Left ventricle myocardium superior (tissue), 1 donor: ENCODE measurements at places on chromosomes 11 and 22.
A peak's percentile ranks its signal among the peaks of the same experiment; 100 is the strongest.

- DNase-seq = no peak
These were observed 7.3 kb downstream of the C11orf97 start for GRCh38 chr11:94519478-94520084.

DNA sequence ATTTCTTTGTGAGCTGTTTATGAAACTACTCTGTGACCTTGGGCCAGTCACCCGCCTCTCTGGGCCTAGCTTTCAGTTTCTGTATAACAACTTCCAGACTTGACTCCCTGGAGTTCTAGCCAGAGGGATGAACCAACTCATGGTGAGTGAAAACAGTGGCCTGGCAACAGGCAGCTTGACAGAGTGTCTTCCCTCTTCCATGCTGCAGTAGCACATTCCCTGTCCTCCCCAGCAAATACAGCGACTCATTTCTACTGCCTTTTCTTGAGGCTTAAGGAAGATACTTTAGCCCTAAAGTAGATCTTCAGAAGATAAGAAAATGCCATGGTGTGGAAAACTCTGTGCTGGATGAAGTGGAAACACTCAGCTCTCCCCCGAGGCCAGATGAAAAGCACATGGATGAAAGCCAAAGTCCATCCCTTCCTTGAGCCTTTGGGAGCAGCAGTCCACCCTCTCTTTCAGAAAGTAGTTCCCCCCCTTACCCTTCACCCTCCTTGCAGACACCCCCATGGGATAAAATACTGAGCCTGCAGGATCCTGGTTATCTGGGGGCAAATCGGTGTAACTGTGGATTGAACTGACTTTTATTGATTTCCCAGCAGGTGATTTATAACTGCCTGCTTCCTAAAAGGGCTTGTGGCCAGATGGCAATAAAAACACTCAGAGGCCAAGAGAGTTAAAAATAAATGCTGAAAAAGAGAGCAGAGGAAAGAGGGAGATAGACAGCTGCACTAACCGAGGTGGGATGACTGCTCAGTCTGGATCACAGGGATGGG lies 24.1 kb downstream of the IRAG1 start:
- DNase-seq = no peak

GRCh38 chr11:63901660-63902059 lies 15.3 kb downstream of the RCOR2 start:
- no peak for DNase-seq

DNA sequence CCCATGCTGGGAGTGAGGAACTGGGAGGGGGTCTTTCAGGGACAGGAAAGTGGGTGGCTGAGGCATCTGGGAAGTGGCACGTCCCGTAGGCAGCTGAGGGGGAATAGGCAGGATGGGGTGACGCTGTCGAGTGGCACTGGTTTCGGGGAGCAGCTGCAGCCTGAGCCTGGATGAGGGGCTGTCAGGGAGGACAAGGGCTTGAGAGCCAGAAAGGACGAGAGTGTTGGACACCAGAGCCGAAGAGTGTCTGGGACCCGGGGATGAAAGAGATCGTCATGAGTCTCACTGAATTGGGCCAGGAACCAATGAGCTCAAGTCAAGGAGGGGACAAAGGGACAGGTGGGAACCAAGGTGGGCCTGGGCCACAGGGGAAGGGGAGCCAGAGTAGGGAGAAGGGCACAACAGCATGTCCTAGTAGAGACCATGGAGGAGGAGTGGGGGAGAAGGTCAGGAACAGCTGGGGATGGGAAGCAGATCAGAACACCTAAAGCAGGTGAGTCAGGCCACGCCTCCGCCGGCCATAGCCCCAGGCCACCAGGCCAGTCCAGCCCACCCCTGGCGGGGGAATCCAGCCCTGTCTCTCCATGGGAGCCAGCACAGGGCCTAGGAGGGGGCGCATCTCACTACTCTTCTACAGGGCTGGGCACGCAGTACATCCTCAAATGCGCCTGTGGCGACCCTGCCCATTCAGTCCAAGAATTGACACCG lies 4.2 kb downstream of the RAB3IL1 start:
- DNase-seq = peak; percentile 34

DNA sequence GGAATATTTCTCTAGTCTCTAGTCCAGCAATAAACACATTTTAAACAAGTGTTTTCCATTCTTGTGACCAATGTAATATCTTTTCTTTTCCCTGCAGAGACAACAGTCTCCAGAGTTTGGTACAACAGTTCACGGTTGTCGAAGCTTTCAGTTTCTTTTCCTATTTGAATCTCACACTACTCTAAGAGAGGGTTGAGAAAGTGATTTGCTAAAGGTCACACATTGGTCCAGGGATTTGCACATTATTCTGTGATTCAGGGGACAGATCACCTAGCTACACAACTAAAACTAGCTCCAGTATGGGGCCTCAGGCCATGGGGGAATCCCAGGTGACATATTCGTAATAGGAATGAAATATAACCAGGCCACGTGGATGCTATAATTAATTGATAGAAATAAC lies 132.5 kb downstream of the HIPK3 start:
- no peak for DNase-seq

DNA sequence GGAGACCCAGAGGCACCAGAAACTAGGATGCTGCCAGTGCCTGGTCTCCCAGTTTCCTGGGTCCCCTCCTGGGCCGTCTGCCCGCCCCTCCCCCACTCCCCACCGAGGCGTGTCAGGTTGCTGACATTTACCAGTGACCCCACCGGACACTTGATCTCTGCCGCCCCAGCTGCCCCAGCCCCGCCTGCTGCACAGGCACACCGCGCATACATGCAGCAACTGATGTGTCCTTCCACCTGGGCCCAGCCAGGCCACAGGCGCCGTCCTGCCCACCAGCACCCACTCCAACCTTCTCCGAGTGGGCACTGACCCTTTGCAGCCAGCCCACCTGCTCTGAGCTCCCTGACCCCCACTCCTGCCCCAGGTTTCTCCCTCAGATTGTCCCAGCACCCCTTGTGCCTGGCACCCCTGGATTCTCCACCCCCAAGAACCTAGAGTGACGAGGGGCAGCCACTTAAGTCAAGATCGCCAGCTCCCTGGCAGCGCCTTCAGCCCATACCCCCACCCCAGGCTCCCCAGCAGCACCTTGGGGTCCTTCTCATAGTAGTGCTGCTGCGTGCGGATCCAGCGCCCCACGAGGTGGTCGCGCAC lies 548 bp downstream of the PYGM start:
- peak; percentile 59 for DNase-seq

GRCh38 chr11:61978703-61979661 lies 11.5 kb upstream of the FTH1 start:
- DNase-seq = no peak

DNA sequence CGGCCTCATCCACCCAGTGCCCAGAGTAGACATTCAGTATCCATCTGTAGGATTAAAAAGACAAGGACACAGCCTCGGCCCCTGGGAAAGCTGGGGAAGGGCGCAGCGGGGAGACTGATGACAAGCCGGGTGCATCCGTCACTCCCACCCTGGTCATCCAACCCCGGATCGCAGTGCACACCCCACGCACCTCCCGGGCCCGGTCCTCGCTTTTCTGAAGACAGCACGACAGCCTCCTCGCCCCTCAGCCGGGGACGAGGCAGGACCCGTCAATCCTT lies 1.1 kb downstream of the FCHSD2 start:
- peak; percentile 54 for DNase-seq

- peak; percentile 35 for DNase-seq
These were observed 5.9 kb downstream of the TAB1 start for GRCh38 chr22:39405346-39406085.

DNA sequence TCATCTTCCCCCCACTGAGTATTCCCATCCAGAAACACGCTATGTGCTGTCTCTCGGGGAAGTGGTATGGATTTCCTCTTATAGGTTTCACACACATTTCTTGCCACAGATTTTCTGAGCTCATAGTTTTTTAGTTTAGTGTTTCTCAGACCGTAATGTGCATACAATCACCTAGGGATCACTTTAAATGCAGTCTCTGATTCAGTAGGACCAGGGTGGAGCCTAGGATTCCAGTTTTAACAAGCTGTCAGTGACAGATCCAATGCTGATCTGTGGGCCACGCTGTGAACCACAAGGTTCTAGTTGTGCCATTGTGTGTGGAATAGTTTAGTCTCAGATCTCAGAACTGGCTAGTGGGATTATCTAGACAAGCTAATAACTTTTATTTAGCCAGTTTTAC lies 23.7 kb upstream of the CXCR5 start:
- DNase-seq = no peak

DNA sequence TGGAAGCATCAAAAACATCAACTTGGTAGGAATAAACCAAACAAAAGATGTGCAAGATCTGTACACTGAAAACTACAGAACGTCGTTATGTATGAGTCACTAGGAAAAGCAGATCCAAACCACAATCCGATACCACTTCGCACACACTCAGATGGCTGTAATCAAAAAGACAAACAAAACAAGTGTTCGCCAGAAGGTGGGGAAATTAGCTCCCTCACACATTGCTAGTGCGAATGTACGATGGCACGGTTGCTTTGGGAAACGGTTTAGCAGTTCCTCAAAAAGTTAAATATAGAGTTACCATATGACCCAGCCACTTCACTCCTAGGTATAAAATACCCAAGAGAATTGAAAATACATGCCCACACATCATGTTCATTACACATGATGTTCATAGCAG lies 14.8 kb upstream of the CARD10 start:
- no peak for DNase-seq
